Thoracic aorta (tissue), 2 donors: ENCODE measurements at places on chromosomes 12 and 14. TPM values are rescaled to one million over a fixed set of nuclear protein-coding genes. Genes with fewer than 3 reads are reported as not detected.
A peak's percentile ranks its signal among the peaks of the same experiment; 100 is the strongest.

DNA sequence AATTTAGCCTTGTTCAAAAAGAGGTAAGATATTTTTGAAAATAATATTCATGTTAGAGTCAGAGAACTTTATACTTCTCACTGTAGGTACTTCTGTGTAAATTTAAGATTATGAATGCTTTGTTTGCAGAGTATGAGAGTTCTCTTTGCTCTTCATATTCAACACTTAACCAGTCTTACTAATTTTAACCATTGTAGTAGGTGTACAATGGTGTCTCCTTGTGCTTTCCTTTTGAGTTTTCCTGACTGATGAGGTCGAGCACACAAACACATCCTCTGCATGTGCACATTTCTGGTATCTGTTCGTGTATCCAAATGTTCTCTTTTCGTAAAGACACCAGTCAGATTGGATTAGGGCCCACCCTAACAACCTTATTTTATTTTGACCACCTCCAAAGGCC, 45.8 kb downstream of the MIA2 start:
- DNase-seq: no peak
- peaks cover 15% of the 10 kb centered on the region for H3K36me3 ChIP-seq
- H3K27ac ChIP-seq: no peak overlapping the region

The TMEM63C gene
- total RNA-seq: under 0.01 TPM

- H3K4me1 ChIP-seq: no peaks in the 10 kb centered on the region
- H3K27ac ChIP-seq: no peak overlapping the region
- H3K27me3 ChIP-seq: no peaks in the 10 kb centered on the region
- DNase-seq: no peak
- H3K4me3 ChIP-seq: no peak overlapping the region
These were observed 553.1 kb upstream of the FLRT2 start for GRCh38 chr14:84976805-84977204.

The NINJ2 gene
- 2.4 TPM for total RNA-seq

DNA sequence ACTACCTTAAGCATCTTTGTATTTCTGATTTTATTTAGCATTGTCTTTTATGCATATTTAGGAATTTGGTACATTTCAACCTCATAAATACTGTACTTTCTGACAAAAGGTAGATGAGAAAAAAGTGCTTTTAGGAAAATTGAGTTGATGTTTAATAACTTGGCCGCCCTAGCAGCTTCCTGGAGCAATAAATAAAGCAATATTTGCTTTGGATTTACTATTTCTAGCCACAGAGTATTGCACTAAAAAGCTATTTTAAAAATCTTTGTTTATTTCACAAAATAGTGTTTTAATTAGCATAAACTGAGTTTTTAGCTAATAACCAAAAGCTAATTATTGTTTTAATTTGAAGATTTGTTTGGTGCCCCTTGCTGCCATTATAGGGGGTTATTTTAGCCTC, 9.5 kb downstream of the PAPOLA start:
- H3K4me3 ChIP-seq: no peak overlapping the region
- H3K27me3 ChIP-seq: no peaks in the 10 kb centered on the region
- no peak for DNase-seq
- no peaks in the 10 kb centered on the region for H3K36me3 ChIP-seq
- no peak overlapping the region for H3K27ac ChIP-seq

- no peak overlapping the region for H3K27ac ChIP-seq
- DNase-seq: no peak
- no peaks in the 10 kb centered on the region for H3K4me1 ChIP-seq
These were observed 47.9 kb upstream of the PLEKHG7 start for GRCh38 chr12:92654929-92655328.

DNA sequence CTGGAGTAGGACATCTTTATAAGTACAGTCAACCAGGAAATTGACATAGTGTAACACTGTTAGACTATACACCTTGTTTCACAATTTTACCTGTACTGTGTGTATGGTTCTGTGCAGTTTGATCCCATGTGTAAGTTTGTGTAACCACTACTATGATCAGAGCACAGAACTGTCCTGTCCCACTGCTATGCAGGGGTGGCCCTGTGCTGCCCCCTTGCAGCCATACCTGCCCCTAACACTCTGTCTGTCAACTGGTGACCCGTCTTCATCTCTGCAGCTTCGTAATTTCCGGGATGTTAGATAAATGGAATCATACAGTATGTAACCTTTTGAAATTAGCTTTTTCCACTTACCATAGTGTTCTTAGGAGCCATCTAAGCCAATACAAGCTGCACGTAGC, 58.7 kb upstream of the RD3L start:
- H3K36me3 ChIP-seq: no peaks in the 10 kb centered on the region
- H3K4me3 ChIP-seq: no peak overlapping the region
- no peaks in the 10 kb centered on the region for H3K4me1 ChIP-seq

The PLEKHG7 gene
- total RNA-seq: not detected

DNA sequence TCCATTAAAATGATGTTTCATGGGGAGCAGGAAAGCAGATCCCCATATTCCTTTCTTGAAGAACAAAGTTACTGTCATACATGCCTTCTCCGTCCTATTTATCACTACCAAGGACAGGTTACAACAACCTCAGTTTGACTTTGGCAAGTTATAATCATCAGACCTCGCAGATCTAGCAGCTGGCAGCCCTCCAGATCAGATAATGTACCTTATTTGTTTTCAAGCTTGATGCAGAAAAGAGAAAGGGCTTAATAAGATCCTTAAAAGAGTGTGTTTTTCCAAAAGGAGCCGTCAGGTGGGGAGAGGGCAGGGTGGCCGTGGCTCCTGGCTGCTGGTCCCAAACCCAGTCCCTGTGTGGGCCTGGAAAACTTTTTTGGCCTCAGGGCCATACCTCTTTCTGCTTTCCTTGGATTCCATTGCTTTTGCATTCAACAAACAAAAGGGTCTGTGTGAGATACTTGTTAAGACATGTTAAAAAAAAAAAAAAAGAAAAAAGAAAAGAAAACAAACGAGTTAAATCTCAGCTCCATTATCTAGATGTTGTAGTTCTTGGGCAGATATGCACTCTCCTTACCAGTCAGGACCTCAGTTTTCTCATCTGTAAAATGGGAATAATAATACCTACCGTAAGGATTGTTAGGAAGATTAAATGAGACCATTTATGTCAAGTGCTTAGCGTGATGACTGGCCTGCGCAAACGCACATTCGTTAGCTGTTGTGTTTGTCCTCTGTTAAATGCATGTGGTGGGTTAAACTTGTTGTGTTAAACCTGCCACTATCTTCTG, 64.6 kb downstream of the B4GALNT3 start:
- no peak overlapping the region for H3K4me3 ChIP-seq
- H3K27ac ChIP-seq: no peak overlapping the region
- no peaks in the 10 kb centered on the region for H3K27me3 ChIP-seq
- DNase-seq: no peak
- no peaks in the 10 kb centered on the region for H3K4me1 ChIP-seq
- no peaks in the 10 kb centered on the region for H3K36me3 ChIP-seq

The STYK1 gene
- total RNA-seq: not detected

GRCh38 chr14:28157289-28157869, 609.2 kb upstream of the FOXG1 start:
- H3K36me3 ChIP-seq: no peaks in the 10 kb centered on the region
- no peaks in the 10 kb centered on the region for H3K4me1 ChIP-seq
- no peak for DNase-seq
- H3K27me3 ChIP-seq: no peaks in the 10 kb centered on the region

The MYBPC1 gene
- total RNA-seq: 1.5 TPM

The REP15 gene
- total RNA-seq: 8.3 TPM

DNA sequence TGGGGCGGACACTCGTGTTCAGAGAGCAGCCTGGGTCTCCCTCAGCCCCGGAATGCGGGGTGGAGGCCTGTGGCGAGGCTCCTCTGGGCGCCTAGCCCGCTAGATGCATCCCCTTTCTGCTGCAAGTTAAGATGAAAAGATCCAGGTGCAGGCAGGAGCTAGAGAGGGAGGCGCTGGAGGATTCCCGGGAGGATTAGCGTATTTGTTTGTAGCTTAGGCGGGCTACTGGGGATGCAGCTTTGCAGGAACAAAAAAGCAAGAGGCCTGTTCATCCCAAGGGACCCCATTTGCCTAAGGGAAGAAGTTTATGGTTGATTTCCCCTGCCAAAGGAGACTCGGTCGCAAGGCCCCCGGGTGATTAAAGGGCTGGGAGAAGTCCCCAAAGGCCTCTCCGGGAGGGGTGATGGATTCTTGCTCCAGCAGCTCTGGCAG, 824 bp downstream of the CCDC177 start:
- H3K36me3 ChIP-seq: no peaks in the 10 kb centered on the region
- H3K4me1 ChIP-seq: peaks cover 21% of the 10 kb centered on the region
- DNase-seq: no peak
- peak overlapping the region; percentile 61 for H3K4me3 ChIP-seq
- no peaks in the 10 kb centered on the region for H3K27me3 ChIP-seq

DNA sequence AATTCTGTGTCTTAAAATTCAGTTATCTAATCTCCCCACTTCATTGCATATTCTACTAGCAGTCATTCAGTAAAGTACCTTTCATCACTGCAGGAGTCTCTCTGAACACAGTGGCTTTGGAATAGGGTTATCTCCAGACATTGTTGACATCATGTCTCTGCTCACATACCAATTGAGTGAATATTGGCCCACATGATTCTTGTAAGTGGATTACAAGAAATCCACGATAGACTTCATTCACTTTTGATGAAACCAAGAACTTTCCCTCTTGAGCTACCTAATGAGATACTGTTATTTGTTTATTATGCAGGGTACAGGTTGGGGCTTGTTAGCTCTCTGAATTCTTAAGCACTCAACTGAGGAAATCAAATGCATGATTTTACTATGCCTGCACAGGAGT, 284.9 kb downstream of the RAD51B start:
- H3K27ac ChIP-seq: peak overlapping the region; percentile 44
- no peak for DNase-seq
- H3K4me1 ChIP-seq: peaks cover 38% of the 10 kb centered on the region
- no peaks in the 10 kb centered on the region for H3K36me3 ChIP-seq
- H3K4me3 ChIP-seq: no peak overlapping the region

The TRPV4 gene
- 2.0 TPM for total RNA-seq

GRCh38 chr12:77679686-77680085, 151.0 kb upstream of the NAV3 start:
- H3K27me3 ChIP-seq: no peaks in the 10 kb centered on the region
- H3K27ac ChIP-seq: no peak overlapping the region
- H3K4me3 ChIP-seq: no peak overlapping the region
- no peaks in the 10 kb centered on the region for H3K4me1 ChIP-seq
- no peak for DNase-seq

The SLC2A13 gene
- total RNA-seq: 20.0 TPM

- H3K27me3 ChIP-seq: no peaks in the 10 kb centered on the region
- H3K27ac ChIP-seq: no peak overlapping the region
- H3K4me3 ChIP-seq: no peak overlapping the region
- DNase-seq: no peak
- no peaks in the 10 kb centered on the region for H3K4me1 ChIP-seq
- H3K36me3 ChIP-seq: no peaks in the 10 kb centered on the region
These were observed 3.0 kb upstream of the SERPINA1 start for GRCh38 chr14:94391281-94391975.

GRCh38 chr14:78697341-78697740, 527.2 kb downstream of the NRXN3 start:
- no peaks in the 10 kb centered on the region for H3K36me3 ChIP-seq
- DNase-seq: no peak
- no peak overlapping the region for H3K27ac ChIP-seq

GRCh38 chr14:68473794-68474193, 319.1 kb downstream of the ZFP36L1 start:
- H3K4me1 ChIP-seq: peaks cover 12% of the 10 kb centered on the region
- H3K27ac ChIP-seq: no peak overlapping the region
- H3K36me3 ChIP-seq: no peaks in the 10 kb centered on the region
- H3K4me3 ChIP-seq: no peak overlapping the region
- no peak for DNase-seq

GRCh38 chr12:6552140-6552551, 3.7 kb downstream of the IFFO1 start:
- peaks cover 28% of the 10 kb centered on the region for H3K36me3 ChIP-seq
- peak overlapping the region; percentile 98 for H3K27ac ChIP-seq
- DNase-seq: no peak
- H3K27me3 ChIP-seq: no peaks in the 10 kb centered on the region

- no peaks in the 10 kb centered on the region for H3K4me1 ChIP-seq
- no peaks in the 10 kb centered on the region for H3K27me3 ChIP-seq
- no peak for DNase-seq
- no peak overlapping the region for H3K27ac ChIP-seq
These were observed 1620.4 kb upstream of the FLRT2 start for GRCh38 chr14:83909507-83909906.

GRCh38 chr14:41749429-41749828, 142.8 kb downstream of the LRFN5 start:
- H3K27me3 ChIP-seq: no peaks in the 10 kb centered on the region
- H3K36me3 ChIP-seq: no peaks in the 10 kb centered on the region

The ITGB7 gene
- 2.1 TPM for total RNA-seq

GRCh38 chr14:94098326-94098992, 12.1 kb upstream of the IFI27 start:
- no peak overlapping the region for H3K4me3 ChIP-seq
- no peak for DNase-seq
- H3K36me3 ChIP-seq: no peaks in the 10 kb centered on the region

- no peaks in the 10 kb centered on the region for H3K36me3 ChIP-seq
- no peak overlapping the region for H3K4me3 ChIP-seq
- H3K4me1 ChIP-seq: no peaks in the 10 kb centered on the region
- no peak for DNase-seq
- H3K27ac ChIP-seq: no peak overlapping the region
- H3K27me3 ChIP-seq: no peaks in the 10 kb centered on the region
These were observed 157.5 kb downstream of the PLCZ1 start for GRCh38 chr12:18580291-18580690.

The TBK1 gene
- total RNA-seq: 39.3 TPM

DNA sequence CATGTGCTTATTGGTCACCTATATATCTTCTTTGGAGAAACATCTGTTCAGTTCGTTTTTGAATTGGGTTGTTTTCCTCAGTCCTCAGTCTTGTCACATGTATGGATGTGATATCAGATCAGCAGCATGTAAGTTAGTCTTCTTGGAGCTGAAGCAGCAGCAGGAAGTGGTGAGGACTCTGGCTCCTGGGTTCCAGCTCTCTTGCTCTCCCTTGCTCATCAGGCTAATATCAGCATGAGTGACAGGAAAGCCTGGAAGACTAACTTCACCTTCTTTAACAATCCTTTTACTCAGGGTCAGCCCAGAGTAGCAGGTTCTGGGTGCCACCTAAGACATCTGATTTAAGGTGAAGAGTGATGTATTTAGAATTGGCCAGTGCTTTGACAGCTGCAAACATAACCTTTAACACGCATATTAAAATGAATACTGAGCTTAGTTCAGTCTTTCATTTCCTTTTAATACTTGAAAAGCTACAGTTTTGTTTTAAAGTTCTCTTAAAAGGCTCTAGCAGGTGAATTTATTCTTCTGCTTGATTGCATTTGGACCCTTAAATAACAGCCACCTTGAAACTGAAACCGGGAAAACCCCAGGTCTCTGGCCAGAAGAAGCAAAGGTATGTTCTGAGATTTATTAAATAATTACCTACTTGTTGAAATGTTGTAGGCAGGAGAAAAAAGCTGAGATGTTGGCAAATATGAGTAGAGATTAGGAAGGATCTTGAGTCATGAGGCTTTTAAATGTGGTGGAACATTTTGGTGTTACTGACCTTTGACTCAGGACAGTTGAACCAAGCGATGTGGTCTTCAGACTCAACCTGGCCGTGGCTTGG, 54.3 kb downstream of the DRAM1 start:
- no peaks in the 10 kb centered on the region for H3K36me3 ChIP-seq
- H3K4me3 ChIP-seq: no peak overlapping the region
- no peaks in the 10 kb centered on the region for H3K4me1 ChIP-seq

The CPNE8 gene
- total RNA-seq: 14.1 TPM
